Suppressor macrophage treated with lipopolysaccharide for 1 hour (primary cell): ENCODE measurements at places on chromosomes 16 and 17.

GRCh38 chr17:50198026-50198669 lies 3.3 kb downstream of the COL1A1 start:
- DNase-seq = peak; percentile 86

- no peak for DNase-seq
Measured at GRCh38 chr17:59370593-59371299, 39.3 kb downstream of the YPEL2 start.

- DNase-seq = peak; percentile 77
Measured at GRCh38 chr16:14088155-14088753, 17.1 kb downstream of the MRTFB start.

DNA sequence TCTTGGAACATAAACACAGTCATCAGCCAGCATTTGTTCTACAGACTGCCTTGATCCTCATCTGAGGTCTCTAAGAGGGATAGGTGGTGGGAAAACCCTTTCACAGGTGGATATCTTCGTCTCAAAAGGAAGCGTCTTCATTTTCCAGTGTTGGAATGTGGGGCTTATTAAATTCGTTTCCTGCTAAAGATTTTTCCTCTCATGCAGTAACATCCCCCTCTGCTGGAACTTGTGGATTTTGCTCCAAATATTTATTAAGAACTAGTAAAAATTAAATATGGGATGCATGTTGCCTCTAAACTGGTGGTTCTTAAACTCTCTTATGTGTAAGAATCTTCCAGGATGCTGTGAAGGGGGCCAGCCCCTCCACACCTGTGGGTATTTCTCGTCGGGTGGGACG lies 20.1 kb upstream of the MLYCD start:
- peak; percentile 71 for DNase-seq

- peak; percentile 14 for DNase-seq
Measured at GRCh38 chr17:43175213-43176118, 4.5 kb downstream of the NBR1 start.

DNA sequence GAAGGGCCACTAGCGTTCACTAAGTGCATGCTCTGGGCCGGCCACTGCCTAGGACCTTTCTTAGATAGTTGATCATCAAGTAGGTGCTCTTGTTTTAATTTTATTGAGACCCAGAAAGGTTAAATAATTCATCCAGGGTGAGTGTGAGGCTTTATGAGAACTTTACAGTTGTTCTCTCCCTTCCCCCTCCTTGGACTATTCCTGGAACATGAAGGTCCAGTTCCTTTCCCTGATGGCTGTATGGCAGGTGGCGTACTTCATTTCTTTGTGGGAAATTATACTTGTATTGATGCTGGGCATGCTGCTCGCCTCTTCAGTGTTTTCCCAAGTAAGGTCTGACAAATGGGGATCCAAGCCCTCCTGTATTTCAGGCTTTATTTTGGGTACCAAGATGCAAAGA lies 8.5 kb downstream of the SGF29 start:
- DNase-seq = no peak

DNA sequence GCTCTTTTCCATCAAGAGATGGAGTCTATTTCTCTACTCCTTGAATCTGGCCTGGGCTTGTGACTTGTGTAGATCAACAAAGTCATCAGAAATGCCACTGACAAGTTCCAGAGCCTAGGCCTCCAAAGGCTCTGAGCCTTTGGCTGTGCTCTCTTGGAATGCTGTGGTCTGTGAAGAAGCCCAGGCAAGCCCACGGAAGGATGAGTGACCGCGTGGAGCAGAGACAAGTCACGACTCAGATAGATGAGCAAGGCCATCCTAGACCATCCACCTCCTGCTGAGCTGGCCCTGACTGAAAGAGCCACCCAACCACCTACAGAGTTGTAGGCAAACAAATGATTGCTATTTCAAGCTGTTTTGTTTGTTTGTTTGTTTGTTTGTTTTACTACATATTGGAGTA lies 11.6 kb upstream of the ICAM2 start:
- DNase-seq = no peak

GRCh38 chr17:15883617-15884111 lies 61.3 kb upstream of the ADORA2B start:
- peak; percentile 91 for DNase-seq

GRCh38 chr17:16534236-16534635 lies 34.8 kb downstream of the ZNF287 start:
- DNase-seq = no peak

DNA sequence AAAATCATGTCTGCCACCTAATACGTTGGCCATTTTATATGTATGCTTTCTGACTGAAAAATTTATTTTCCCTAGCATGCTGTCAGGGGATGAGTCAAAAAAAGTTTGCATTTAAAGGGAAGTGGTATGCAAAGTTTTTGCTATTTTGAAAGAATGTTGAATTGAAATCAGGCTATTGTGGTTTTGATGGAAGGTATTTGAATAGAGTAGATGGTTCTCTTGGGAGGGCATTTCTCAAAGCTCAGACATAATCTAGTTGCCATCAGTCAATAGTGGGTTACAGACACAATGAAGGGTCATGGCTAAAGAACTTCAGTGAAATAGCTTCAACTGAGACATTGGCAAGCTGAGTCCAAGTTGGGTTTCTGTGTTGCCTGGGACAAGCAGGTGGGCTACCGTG lies 102.4 kb downstream of the MAP2K6 start:
- peak; percentile 40 for DNase-seq

GRCh38 chr17:67435786-67436185 lies 58.7 kb downstream of the PITPNC1 start:
- no peak for DNase-seq

DNA sequence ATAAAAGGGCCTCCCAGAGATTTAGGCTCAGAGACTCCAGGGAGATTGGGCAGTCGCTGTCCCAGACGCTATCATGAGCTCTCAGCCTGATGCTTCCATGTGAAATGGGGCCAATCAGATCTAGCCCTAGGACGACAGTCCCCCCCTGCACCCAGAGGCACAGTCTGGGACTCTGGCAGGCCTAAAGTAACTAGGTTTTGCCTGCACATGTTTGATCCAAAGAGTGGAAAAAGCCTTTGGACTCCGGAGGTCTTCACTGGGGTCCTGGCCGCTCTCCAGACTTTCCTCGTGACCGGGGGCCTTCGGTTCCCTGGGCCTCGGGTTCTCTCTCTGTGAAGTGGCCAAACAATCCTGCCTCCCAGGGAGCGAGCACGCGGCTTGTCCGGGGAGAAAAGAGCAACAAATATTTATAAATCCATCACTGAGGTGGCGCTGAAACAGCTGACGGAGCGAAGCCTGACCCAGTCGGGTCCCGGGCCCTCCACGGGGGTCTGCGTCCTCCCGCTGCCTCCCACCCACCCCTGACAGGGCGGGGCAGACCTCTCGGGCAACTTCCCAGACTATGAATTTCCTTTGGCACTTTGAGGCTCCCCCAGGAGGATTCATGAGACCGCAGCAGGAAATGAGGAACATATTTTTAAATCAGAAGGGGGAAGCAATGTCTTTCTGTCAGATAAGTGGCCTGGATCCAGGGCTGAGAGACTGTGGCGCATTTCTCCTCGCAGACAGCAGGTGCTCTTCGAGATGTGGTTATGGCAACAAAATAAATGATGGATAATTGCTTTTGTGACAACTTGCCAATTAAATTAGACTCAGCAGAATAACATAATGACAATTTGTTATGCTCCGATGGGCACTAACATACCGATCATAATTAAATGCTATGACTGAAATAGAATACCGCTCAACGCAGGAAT lies 38.9 kb downstream of the MRPS23 start:
- peak; percentile 63 for DNase-seq

GRCh38 chr17:75617675-75618074 lies 15.6 kb upstream of the SMIM5 start:
- DNase-seq = no peak

DNA sequence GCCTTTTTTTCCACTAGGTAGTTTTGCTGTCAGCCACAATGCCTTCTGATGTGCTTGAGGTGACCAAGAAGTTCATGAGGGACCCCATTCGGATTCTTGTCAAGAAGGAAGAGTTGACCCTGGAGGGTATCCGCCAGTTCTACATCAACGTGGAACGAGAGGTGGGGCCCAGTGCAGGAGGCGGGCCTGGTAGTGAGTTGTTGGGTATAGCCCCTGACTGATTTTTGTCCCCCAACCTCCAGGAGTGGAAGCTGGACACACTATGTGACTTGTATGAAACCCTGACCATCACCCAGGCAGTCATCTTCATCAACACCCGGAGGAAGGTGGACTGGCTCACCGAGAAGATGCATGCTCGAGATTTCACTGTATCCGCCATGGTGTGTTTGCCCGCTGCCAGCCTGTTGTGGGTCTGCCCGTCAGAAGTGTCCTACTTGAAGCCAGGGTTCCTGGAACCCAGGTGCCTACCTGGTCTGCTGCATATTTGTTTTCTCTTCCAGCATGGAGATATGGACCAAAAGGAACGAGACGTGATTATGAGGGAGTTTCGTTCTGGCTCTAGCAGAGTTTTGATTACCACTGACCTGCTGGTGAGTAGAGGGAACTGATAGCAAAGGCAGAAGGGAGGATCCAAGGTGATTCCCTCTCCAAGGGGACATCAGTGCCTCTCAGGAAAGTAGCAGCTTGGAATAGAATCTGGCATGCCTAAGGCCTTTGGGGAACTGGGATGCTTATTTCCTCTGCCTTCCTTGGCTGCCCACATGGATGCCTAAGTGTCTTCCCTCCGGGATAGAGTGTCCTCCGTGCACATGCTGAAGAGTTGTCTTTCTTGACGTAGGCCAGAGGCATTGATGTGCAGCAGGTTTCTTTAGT lies 1.9 kb upstream of the CD68 start:
- DNase-seq = no peak

DNA sequence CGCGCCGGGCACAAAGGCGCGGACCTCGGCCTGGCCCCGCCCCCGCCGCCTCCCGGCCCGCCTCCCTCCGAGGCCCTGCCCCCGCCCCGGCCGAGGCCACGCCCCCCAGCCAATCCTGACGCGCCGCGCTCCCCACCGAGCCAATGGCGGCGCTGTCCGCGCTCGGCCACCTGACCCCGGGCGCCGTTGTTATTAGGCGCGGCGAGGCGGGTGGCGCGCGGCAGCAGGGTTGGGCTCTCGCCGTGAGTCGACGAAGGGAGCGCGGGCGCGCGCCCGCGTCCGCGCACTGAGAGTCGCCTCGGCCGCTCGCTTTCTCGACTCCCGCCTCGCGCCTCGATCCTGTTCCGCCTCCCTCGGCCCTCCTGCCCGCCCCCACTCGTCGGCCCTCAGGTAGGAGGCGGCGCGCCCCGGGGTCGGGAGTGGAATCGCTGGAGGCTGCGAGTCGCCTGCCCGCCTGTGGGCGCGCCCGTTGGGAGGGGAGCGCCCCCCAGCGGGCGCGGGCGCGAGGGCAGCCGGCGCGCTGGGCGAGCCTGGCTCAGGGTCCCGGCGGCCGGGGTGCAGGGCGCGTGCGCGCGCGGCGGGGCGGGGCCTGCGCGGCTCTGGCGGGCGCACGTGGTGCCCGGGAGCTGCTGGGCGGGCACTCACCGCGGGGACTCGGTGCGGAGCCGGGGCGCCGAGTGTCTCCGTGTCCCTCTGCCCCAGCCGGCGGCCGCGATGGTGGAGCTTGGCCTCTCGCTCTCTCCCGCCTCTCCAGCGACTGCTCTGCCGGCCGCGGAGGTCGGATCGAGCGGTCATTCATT lies 405 bp upstream of the CBLN1 start:
- peak; percentile 89 for DNase-seq

DNA sequence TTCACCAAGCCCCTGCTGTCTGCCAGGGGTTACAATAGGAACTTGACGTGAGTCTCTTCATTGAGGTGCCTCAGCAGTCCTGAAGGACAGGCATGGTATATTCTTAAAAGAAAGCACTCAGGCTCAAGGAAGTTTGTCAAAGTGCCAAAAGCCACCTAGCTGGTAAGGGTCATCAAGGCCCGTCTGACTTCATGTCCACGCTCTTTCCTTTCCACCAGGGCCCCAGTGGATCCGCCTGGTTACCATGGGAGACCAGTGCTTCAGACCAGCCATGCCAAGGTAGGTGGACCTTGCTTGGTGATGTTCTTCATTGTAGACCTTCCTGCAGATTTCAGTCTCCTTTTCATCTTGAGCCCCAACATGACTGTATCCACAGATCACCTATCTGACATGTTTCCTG lies 27.6 kb upstream of the CCL1 start:
- no peak for DNase-seq

- DNase-seq = no peak
Measured at GRCh38 chr16:12545792-12546342, 257.8 kb downstream of the CPPED1 start.

GRCh38 chr17:63156986-63157385 lies 191.0 kb downstream of the TANC2 start:
- peak; percentile 20 for DNase-seq

DNA sequence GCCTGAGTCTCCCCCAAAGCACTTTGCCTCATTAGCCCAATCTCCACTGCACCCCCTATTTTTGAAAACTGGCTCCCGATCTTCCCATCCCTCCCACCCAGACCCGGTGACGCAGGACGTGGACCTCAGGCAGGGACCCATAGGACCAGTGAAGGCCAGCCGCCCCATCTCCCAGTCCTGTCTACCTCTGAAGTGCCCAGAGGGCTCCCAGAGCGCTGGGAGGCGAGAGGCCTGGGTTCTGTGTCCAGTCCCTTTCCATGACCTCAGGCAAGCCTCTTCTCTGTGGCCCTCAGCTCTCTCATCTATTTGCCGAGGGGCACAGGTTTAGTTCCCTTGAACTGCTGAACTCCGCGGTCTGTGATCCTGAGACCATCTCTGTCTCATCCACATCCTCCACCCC lies 714 bp downstream of the TNS4 start:
- no peak for DNase-seq

DNA sequence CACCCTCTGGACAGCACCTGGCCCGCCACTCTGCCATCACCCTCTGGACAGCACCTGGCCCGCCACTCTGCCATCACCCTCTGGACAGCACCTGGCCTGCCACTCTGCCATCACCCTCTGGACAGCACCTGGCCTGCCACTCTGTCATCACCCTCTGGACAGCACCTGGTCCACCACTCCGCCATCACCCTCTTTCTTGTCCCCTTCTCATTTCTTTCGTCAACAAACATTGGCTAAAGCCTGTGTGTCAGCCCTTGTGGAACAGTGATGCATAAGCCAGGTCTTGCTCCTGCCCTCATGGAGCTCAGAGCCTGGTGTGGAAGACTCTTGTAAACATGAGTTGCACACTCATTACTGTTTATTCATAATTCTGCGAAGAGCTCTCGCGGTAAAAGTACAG lies 31.2 kb downstream of the CDK5R1 start:
- DNase-seq = no peak

DNA sequence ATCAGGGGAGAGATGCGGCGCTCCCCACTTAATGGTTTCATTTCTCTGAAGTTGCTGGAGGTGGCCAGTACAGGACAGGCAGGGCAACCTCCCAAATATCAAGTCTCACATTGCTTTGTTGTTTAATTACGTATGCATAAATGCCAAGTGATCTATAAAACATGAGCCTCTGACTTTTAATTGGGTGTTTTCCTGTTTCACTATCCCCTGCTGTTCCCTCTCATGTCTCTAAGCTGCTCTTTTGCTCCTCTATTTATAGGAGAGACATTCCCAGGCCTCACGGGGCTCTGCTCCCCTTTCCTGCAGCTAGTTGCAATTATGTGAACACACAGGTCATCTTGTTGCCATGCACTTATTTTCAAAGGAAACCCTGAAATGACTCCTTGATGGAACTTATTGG lies 1173.5 kb upstream of the GOT2 start:
- DNase-seq = no peak

GRCh38 chr16:58584831-58585505 lies 44.7 kb downstream of the CNOT1 start:
- DNase-seq = no peak
